GM23248 (cell line): ENCODE measurements at places on chromosomes 5 and 9. TPM values are rescaled to one million over a fixed set of nuclear protein-coding genes. Genes with fewer than 3 reads are reported as not detected.

DNA sequence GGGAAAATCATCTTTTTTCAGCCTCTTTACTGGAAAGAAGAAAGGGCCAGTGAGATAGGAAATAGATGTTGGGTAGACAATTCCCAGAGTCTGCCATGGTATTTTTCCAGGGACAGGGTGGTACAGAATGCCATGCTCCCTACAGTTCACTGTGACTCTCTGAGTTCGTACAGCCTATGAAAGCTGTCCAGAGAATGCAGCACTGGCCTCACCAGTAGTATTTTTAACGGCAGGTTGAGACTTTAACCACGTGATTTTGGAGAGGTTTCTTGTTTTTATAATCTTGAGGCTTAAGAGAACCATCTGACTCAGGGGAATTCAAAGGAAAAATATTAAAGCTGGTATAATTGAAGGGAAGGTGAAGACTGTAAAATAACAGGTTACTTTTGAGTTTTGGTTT is 10.1 kb upstream of the ZNF474 start:
- DNase-seq, result no peak

DNA sequence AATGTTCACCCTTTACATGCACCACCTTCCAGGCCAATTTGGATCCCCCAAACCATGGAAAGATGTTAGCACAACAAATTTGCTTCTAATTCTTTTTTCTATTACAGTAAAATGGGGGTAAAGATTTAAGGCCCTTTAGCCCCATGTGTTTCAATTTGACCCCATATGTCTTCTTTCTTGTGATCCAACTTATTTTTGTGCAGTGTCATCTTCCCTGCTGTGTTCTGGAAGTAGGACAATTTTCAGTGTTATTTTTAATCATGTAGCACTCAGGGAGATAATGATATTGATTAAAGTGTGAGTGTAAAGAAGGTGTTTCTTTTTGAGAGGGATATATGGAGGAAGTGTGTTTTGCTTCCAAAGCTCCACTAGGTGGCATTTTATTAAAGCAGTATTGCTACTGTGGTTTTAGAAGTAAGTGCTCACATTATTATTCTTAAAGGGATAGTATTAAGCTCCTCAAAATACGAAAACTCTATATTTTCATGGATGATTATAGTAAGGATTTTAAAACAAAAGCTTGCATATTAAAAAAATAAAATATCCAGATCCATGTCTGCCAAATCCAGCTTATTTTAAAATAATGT is 118.7 kb upstream of the ATP10B start:
- peak; percentile 47 for DNase-seq

GRCh38 chr9:98168941-98169488 is 23.4 kb downstream of the CORO2A start:
- peak; percentile 42 for DNase-seq

DNA sequence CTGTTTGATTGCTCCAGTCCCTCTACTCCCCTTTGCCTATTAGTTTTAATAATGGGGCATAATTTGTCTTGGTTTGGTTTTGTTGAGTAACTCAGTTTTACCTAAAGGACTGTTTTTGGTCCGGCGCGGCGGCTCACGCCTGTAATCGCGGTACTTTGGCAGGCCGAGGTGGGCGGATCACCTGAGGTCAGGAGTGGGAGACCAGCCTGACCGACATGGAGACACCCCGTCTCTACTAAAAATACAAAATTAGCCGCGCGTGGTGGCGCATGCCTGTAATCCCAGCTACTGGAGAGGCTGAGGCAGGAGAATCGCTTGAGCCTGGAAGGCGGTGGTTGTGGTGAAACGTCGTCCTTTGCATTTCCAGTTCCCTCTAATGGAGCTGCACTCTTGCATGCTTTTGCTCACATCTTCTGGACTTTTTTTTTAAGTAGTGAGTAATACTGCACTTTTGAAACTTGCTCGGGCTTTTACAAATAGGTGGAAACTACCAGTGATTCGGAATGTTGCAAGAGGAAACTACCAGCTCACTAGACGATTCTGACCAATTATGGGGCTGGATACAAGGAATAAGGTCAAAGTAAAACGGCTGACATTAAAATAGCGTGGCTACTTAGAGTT is 721 bp upstream of the MAML1 start:
- peak; percentile 94 for DNase-seq

GRCh38 chr5:55773057-55773456 is 35.2 kb downstream of the DDX4 start:
- no peak for DNase-seq

GRCh38 chr9:23541976-23542375 is 284.1 kb downstream of the ELAVL2 start:
- no peak for DNase-seq

SNX18 gene
- polyA plus RNA-seq, result 13.5 and 14.2 TPM in 2 replicates

- no peak for DNase-seq
These were observed 40.1 kb upstream of the PLPP6 start for GRCh38 chr9:4622016-4622415.

GRCh38 chr5:104706600-104706999 is 1144.0 kb upstream of the NUDT12 start:
- DNase-seq, result no peak

TRIM36 gene
- polyA plus RNA-seq, result not detected in 2 replicates
